Neural crest cell (in vitro differentiated cells): ENCODE measurements at places on chromosomes 5 and 9. TPM values are rescaled to one million over a fixed set of nuclear protein-coding genes. Genes with fewer than 3 reads are reported as not detected.

- DNase-seq, result no peak
Measured at GRCh38 chr9:105683688-105684275, 10.6 kb upstream of the TMEM38B start.

GRCh38 chr9:16153221-16153620 is 600.4 kb downstream of the CCDC171 start:
- DNase-seq, result no peak

- no peak for DNase-seq
Measured at GRCh38 chr9:18799428-18799827, 233.6 kb downstream of the SAXO1 start.

GRCh38 chr5:143105216-143105905 is 298.1 kb downstream of the NR3C1 start:
- DNase-seq, result no peak

The BHMT2 gene
- total RNA-seq, result not detected in 2 replicates

The EFNA5 gene
- total RNA-seq, result 42.2 and 43.0 TPM in 2 replicates

The RALGPS1 gene
- 10.8 and 11.7 TPM in 2 replicates for total RNA-seq
